ENCODE measurements at places on chromosomes 4 and X. TPM values are rescaled to one million over a fixed set of nuclear protein-coding genes. Genes with fewer than 3 reads are reported as not detected.

The UGDH gene
- 123 TPM for polyA plus RNA-seq

The SORBS2 gene
- 23.3 TPM for polyA plus RNA-seq

The ANKRD50 gene
- polyA plus RNA-seq = 98.0 TPM

The KLHL13 gene
- polyA plus RNA-seq = 20.1 TPM

The GCNA gene
- polyA plus RNA-seq = 1.7 TPM

The NAP1L2 gene
- 3.4 TPM for polyA plus RNA-seq

The SAGE1 gene
- not detected for polyA plus RNA-seq

The TMPRSS11F gene
- polyA plus RNA-seq = not detected

The KLKB1 gene
- polyA plus RNA-seq = 1.9 TPM

The TEX11 gene
- polyA plus RNA-seq = 0.09 TPM

The PTCHD1 gene
- 0.82 TPM for polyA plus RNA-seq

The PASD1 gene
- polyA plus RNA-seq = not detected

All from left renal pelvis (tissue), 4 donors.